ENCODE measurements at places on chromosomes 6 and 20. TPM values are rescaled to one million over a fixed set of nuclear protein-coding genes. Genes with fewer than 3 reads are reported as not detected.
A peak's percentile ranks its signal among the peaks of the same experiment; 100 is the strongest.

GRCh38 chr6:14464055-14464454 is 346.5 kb downstream of the CD83 start:
- no peak for DNase-seq
- H3K36me3 ChIP-seq, result peaks cover 6% of the 10 kb centered on the region
- H3K27me3 ChIP-seq, result peaks cover 39% of the 10 kb centered on the region

NKAIN2 gene
- total RNA-seq, result not detected

- peak overlapping the region; percentile 99 for H3K27ac ChIP-seq
- peak; percentile 73 for DNase-seq
- H3K4me3 ChIP-seq, result peak overlapping the region; percentile 87
- peaks cover 26% of the 10 kb centered on the region for H3K36me3 ChIP-seq
- H3K27me3 ChIP-seq, result no peaks in the 10 kb centered on the region
These were observed 476 bp downstream of the IGF2R start for GRCh38 chr6:159969204-159969912.

- no peaks in the 10 kb centered on the region for H3K4me1 ChIP-seq
- H3K27ac ChIP-seq, result peak overlapping the region; percentile 92
- no peaks in the 10 kb centered on the region for H3K27me3 ChIP-seq
- H3K4me3 ChIP-seq, result no peak overlapping the region
- H3K36me3 ChIP-seq, result no peaks in the 10 kb centered on the region
- no peak for DNase-seq
These were observed 314.2 kb downstream of the CDC5L start for GRCh38 chr6:44701637-44702101.

FOXF2 gene
- total RNA-seq, result not detected

DNA sequence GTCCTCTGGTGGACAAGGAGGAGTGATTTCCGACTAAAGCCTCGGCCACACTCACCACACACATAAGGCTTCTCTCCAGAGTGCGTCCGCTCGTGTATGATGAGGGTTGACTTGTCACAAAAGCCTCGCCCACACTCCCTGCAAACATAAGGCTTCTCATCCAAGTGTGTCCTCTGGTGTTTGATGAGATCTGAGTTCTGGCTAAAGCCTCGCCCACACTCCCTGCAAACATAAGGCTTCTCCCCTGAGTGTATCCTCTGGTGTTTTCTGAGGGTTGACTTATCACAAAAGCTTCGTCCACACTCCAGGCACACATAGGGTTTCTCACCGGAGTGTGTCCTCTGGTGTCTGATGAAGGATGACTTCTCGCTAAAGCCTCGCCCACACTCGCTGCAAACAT is 12.9 kb upstream of the SNRPB start:
- H3K27me3 ChIP-seq, result no peaks in the 10 kb centered on the region
- H3K4me3 ChIP-seq, result no peak overlapping the region
- no peak for DNase-seq
- H3K4me1 ChIP-seq, result no peaks in the 10 kb centered on the region
- no peak overlapping the region for H3K27ac ChIP-seq

DNA sequence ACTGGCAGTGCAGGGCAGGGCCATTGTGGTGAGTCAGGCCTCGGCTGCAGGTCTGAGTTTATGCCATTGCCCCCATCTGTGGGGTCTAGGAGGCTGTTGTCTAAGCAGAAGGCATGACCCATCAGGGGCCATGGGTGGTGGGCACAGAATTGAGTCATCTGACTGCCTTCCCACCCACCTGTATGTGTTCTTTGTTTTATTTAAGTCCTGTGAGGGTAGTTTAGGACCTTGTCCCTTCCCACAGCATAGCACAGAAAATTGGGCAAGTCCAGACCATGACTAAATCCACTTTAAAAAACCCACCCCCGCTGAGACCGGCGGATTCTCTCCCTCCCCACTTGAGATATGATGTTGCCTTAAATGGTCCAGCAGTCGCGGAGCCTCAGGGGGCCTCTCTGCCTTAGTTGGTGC is 40.3 kb downstream of the ERMARD start:
- peaks cover 18% of the 10 kb centered on the region for H3K4me1 ChIP-seq
- peak overlapping the region; percentile 36 for H3K27ac ChIP-seq
- H3K4me3 ChIP-seq, result peak overlapping the region; percentile 67
- H3K36me3 ChIP-seq, result no peaks in the 10 kb centered on the region

- no peak for DNase-seq
- H3K4me1 ChIP-seq, result peaks cover 48% of the 10 kb centered on the region
- H3K27ac ChIP-seq, result no peak overlapping the region
- no peaks in the 10 kb centered on the region for H3K27me3 ChIP-seq
- H3K36me3 ChIP-seq, result peaks cover 5% of the 10 kb centered on the region
- no peak overlapping the region for H3K4me3 ChIP-seq
These were observed 74.6 kb downstream of the ATG5 start for GRCh38 chr6:106250953-106251352.

DNA sequence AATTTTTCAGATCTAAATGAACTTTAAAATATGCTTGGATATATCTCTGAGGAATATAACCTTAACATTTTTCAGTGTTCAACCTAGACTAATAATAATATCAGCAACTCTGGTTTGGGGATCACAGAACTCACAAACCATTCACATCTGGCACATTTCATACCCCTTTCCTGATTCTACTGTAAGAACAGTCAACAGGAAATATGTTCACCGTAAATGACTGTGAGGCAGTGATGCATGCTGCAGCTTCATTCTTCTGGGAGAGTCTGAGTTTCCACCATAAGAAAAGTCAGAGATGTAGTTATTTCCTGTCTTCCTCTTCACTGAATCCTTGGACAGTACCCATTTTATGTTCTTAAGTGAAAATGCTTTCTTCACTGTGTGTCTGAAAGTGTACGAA is 134.2 kb upstream of the IFNGR1 start:
- H3K27ac ChIP-seq, result peak overlapping the region; percentile 8
- peaks cover 10% of the 10 kb centered on the region for H3K4me1 ChIP-seq
- H3K27me3 ChIP-seq, result no peaks in the 10 kb centered on the region
- H3K4me3 ChIP-seq, result no peak overlapping the region
- H3K36me3 ChIP-seq, result no peaks in the 10 kb centered on the region
- DNase-seq, result no peak

- no peaks in the 10 kb centered on the region for H3K27me3 ChIP-seq
- DNase-seq, result no peak
- H3K36me3 ChIP-seq, result peaks cover 20% of the 10 kb centered on the region
- no peak overlapping the region for H3K27ac ChIP-seq
- no peak overlapping the region for H3K4me3 ChIP-seq
These were observed 560.1 kb downstream of the UTRN start for GRCh38 chr6:144845186-144845585.

GMPR gene
- 3.9 TPM for total RNA-seq

LY6G6D gene
- not detected for total RNA-seq

DNA sequence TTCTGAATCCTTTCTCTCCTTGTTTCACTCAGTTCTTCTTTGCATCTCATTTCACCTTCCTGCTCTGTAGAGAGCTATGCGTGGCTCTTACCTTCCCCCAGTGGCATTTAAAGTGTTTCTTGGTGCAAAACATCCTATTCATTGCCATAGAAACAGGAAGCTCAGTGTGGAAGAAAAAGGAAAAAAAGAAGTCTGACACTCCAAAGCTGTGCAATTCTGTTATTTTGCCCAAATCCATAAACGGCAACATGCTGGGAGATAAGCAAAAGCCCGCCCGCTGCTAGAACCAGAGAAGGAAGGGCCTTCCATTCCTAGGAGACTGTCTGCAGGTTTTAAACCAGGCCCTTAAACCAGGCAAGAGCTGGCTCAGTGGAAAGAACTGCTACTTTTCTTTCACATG is 247.1 kb downstream of the HIVEP2 start:
- no peak overlapping the region for H3K4me3 ChIP-seq
- peaks cover 19% of the 10 kb centered on the region for H3K4me1 ChIP-seq
- H3K27ac ChIP-seq, result no peak overlapping the region

RIPPLY2 gene
- not detected for total RNA-seq

SIRPD gene
- total RNA-seq, result not detected

- H3K27me3 ChIP-seq, result peaks cover 6% of the 10 kb centered on the region
- no peaks in the 10 kb centered on the region for H3K4me1 ChIP-seq
- H3K36me3 ChIP-seq, result no peaks in the 10 kb centered on the region
- H3K27ac ChIP-seq, result no peak overlapping the region
- no peak overlapping the region for H3K4me3 ChIP-seq
These were observed 23.0 kb upstream of the IYD start for GRCh38 chr6:150345781-150346180.

MTHFD1L gene
- total RNA-seq, result 119 TPM

RAB32 gene
- total RNA-seq, result 2.5 TPM

GRCh38 chr6:89503641-89504040 is 70.7 kb downstream of the ANKRD6 start:
- no peaks in the 10 kb centered on the region for H3K36me3 ChIP-seq
- no peak for DNase-seq
- H3K4me1 ChIP-seq, result no peaks in the 10 kb centered on the region
- H3K27ac ChIP-seq, result no peak overlapping the region
- no peaks in the 10 kb centered on the region for H3K27me3 ChIP-seq
- H3K4me3 ChIP-seq, result no peak overlapping the region

GRCh38 chr6:64527899-64528298 is 892.3 kb downstream of the PHF3 start:
- no peaks in the 10 kb centered on the region for H3K36me3 ChIP-seq
- DNase-seq, result no peak
- H3K4me1 ChIP-seq, result no peaks in the 10 kb centered on the region

MACROD2 gene
- total RNA-seq, result not detected

GRCh38 chr6:32173051-32173727 is 2.7 kb downstream of the AGPAT1 start:
- H3K4me3 ChIP-seq, result no peak overlapping the region
- H3K27me3 ChIP-seq, result no peaks in the 10 kb centered on the region
- H3K27ac ChIP-seq, result no peak overlapping the region
- peak; percentile 5 for DNase-seq
- H3K36me3 ChIP-seq, result no peaks in the 10 kb centered on the region

- no peak overlapping the region for H3K4me3 ChIP-seq
- H3K4me1 ChIP-seq, result no peaks in the 10 kb centered on the region
- no peaks in the 10 kb centered on the region for H3K36me3 ChIP-seq
- no peak overlapping the region for H3K27ac ChIP-seq
- DNase-seq, result no peak
- H3K27me3 ChIP-seq, result peaks cover 48% of the 10 kb centered on the region
These were observed 114.6 kb downstream of the ELOVL4 start for GRCh38 chr6:79832723-79833122.

SLC12A5 gene
- not detected for total RNA-seq

POM121L2 gene
- total RNA-seq, result not detected

SIRPG gene
- 2.4 TPM for total RNA-seq

OPN5 gene
- total RNA-seq, result not detected

DNA sequence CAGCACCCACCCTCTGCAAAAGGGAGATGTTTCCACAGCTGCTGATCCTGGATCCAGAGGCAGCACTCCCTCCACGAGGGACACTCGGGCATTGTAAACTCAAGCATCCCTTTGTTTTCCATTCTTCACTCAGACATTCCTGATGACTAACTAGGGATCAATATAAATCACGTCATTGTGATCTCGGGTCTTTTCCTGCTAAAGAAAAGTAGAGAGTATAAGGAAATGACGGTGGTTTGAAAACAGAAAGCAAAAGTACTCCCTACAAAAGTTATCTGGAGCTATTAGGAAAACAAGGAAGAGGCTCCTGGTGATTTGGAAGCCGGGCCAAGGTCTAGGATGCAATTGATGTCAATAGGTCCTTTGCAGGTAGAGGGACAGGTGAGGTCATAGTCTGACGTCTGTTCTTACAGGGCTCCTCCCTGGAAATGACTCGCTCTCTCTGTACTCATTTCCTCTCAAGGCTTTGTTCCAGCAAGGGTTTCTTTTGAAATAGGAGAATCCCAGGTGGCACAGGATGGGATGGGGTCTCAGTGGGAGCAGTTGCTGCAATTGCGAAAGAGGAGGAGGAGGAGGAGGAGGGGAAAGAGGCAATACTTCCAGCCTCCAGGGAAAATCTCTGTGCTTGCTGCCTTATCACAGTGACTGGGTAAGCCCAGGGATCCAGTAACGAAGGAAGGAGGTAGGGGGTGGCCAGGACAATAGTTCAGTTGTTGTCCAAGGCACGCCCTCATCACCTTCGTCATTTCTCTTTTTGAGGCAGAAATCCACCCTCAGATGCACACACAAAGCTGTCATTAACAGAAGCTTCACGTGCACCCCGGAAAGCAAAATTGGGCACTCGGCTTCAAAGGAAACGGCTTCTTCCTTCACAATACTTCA is 222.8 kb downstream of the LY86 start:
- no peak for DNase-seq
- H3K27ac ChIP-seq, result peak overlapping the region; percentile 85
- H3K4me1 ChIP-seq, result peaks cover 16% of the 10 kb centered on the region

DNA sequence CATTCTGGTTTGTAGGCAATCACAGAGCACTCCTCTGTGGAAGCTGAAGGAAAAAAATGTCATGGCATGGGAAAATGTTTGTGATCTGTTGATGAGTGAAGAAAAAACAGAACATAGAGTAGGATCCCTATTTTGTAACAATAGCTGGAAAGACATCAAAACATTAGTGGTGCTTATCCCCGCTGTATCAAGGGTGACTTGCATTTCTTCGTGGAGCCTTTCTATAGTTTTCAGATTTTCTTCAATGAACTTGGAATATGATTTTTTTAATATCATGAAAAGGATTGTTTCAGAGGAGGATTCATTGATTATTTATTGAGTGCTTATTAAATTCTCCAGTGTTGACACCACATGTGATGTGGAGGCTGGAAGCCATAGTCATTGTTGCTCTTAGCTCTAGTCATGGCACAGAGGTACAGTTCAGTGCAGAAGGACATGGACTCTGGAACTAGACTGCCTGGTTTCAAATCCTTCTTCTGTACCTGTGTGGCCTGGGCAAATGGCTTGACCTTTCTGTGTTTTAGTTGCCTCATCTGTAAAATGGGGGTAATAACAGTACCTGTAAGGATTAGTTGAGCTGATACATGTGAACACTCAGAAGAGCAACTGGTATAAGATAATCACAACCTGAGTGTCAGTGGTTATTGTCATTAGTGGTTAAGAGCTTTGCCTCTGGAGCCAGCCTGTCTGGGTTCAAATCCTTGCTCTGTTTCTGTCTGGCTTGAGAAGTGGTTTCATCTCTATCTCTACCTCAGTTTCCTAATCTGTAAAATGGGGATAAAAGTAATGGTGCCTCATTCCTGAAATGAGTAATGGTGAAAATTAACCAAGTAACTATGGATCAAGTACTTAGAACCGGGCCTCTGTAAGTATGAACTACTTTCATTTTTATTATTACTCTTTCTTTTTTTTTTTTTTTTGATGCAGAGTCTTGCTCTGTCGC is 14.7 kb upstream of the CDKN1A start:
- peaks cover 10% of the 10 kb centered on the region for H3K4me1 ChIP-seq
- H3K27me3 ChIP-seq, result peaks cover 9% of the 10 kb centered on the region
- H3K4me3 ChIP-seq, result no peak overlapping the region
- no peak overlapping the region for H3K27ac ChIP-seq

DNA sequence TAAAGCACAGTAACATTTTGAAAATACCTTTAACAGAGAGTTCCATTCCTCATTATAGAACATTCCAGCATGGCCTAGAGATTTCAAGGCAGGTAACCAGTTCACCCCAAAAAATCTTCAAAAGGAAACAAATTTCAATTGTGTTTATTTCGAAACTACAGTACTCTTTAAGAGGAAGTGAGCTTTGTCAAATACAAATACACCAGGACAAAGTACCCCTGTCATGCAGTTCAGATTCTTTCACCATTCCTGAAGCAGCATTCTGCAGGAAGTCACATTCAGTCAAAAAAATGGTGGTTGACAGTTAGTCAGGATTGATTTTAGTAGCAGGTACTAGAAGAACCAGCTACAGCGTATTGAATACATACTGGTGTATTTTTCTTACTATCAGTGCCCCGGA is 89.6 kb upstream of the RIN2 start:
- no peak overlapping the region for H3K27ac ChIP-seq
- no peak overlapping the region for H3K4me3 ChIP-seq
- H3K36me3 ChIP-seq, result no peaks in the 10 kb centered on the region
- peaks cover 21% of the 10 kb centered on the region for H3K27me3 ChIP-seq
- no peaks in the 10 kb centered on the region for H3K4me1 ChIP-seq

ACOT8 gene
- total RNA-seq, result 26.2 TPM
